Activated naive CD4-positive, alpha-beta T cell treated with Interleukin-2 at 50 U/mL for 16 hours (primary cell): ENCODE measurements at places on chromosomes 11 and 22.

DNA sequence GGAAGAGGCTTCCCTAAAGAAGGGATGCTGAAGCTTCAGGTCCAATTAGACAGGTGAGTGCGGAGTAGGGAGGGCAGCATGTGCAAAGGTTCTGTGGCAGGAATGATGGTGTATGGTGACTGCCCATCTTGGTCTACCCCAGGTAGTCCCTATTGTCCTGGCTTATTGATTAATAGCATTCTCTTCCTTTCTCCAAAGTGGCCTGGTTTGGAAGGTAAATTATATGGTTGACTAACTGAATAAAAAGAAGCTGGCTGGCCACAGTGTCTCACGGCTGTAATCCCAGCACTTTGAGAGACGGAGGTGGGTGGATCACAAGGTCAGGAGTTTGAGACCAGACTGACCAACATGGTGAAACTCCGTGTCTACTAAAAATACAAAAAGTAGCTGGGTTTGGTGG, 230.5 kb downstream of the MIAT start:
- DNase-seq = no peak

DNA sequence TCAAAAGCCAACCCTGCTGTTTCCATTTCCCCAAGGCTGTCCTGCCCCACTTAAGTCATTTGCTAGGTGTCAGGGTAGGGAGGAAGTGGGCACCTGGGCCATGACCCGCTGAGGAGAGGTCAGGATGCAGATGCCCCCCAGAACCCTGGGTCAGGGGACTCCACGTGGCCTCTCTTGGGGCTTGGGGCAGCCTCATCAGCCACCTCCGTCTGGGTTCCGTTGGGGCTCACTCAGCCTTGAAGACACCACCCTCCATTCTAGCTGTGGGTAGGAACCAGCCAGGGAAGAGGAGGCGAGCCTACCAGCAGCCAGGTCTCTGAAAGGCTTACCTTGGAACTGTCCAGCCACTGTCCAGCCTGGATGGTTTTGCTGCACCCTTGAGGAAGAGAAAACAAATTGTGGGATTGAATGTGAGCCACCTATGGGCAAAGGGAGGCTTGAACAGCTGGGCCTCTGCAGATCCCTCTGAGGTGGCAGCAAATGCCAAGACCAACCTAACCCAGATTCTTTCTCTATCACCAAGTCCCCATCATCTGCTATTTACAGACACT, 2.5 kb downstream of the APOL4 start:
- DNase-seq = no peak

DNA sequence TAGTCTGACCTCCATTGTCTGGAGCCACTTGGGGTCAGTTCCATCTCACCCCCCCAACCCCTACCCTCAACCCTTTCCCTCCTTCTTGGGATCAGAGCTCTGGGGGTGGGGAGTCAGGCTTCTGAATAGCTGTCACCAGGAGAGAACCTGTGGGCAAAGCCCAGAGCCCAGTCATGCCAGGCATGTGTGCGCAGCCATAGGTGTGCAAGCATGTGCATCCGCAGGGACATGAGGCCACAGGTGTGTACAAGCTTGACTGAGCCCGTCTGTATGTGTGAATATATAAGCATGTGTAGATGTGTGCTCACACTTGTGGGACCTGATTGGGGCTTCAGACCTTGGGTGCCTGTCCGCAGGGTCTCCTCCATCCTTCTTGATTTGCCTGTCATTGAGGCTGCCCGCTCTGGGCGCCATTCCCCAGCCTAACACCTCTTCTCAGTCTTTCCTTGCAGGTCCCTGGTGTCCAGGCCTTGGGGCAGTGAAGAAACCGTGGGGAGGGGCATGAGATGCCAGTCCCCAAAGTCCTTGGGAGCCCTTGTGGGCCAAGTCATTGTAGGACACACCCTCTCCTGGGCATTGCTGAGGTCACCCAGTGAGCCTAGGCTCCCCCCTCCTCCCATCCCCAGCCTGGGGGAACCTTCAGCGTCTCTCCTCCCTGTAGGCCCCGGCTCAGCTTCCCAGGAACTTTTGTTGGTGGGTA, 9.0 kb downstream of the ATG16L2 start:
- DNase-seq = no peak

DNA sequence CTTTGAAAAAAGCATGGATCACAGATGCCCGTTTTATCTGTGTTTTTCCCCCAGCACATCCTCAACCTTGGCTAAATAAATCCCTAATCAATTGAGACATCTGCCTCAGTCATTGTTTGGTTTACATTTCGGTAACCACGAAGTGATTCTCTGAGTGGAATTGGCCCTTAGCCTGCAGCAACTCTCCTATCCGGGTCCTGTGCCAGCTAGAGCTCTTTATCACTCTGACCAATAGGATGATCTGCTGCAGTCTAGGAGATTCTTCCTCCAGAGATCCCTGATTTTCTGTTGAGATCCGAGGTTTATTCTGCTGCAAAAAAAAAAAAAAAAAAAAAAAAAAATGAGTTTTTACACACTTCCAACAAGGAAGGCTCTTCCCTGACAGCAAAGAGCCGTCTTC, 137.3 kb downstream of the KCNA4 start:
- DNase-seq = no peak

DNA sequence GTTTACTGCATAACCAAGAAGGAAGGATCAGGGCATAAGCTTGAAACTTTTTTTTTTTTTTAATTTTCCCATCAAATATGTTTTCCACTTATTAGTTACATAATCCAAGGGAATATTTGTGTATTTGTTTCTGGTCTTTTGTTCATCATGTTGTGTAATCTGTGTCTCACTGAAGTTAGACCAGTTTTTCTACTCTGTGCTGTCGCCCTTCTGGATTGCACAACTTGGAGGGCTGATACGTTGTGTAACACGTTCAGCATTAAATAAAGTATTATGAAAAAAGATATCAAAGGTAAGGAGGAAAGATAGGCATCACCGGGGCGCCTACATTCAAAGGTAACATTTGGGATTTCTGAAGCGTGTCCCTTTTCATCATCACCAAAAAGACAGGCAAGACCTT, 3.3 kb upstream of the E2F8 start:
- no peak for DNase-seq

GRCh38 chr11:76763573-76764346, 19.4 kb upstream of the TSKU start:
- DNase-seq = no peak

GRCh38 chr11:128125723-128126122, 461.6 kb downstream of the ETS1 start:
- no peak for DNase-seq

- DNase-seq = no peak
Measured at GRCh38 chr11:15300341-15300740, 185.6 kb downstream of the INSC start.

DNA sequence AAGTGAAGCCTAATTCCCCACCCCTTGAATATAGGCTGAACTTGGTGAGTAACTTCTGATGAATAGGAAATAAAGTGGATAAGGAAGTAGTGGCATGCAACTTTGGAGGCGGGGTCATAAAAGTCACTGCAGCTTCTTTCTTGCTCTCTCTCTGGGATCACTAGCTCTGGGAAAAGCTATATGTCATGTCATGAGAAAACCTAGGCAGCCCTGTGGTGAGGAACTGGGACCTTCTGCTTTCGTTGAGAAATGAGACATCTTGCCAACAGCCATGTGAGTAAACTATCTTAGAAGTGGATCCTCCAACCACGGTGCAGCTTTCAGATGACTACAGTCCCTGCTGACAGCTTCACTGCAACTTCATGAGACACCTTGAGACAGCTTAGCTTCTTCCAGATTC, 15.7 kb downstream of the ZNF214 start:
- no peak for DNase-seq

DNA sequence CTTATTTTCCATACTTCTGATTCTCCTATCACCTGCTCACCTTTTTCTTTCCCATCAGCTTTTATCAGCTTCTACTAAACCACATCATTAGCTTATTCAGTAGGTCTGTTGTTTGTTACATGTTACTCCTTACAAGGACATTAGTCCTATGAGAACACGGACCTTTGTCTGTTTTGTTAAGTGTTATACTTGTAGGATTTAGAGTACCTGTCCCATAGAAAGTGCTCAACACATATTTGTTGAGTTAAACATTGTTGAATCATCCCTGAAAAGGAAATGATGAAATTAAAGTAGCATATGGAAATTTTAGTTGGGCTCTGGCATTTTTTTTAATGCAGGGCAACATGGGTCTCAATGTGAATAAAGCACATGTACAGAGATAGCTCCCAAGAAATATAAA, 222.1 kb upstream of the CARD18 start:
- DNase-seq = no peak

DNA sequence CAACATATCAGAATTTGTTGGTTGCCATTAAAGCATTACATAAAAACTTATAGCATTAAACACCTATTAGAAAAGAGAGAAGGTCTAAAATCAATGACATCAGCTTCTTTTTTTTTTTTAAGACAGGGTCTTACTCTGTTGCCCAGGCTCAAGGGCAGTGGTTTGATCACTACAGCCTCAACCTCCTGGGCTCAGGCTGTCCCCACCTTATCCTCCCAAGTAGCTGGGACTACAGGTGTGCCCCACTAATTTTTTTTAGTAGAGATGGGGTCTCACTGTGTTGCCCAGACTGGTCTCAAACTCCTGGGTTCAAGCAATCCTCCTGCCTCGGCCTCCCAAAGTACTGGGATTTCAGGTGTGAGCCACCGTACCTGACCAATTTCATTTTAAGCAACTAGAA, 57.9 kb downstream of the ARHGEF12 start:
- DNase-seq = no peak

- no peak for DNase-seq
Measured at GRCh38 chr11:30985536-30985935, 384.0 kb downstream of the DCDC1 start.
